ENCODE measurements at places on chromosomes 4 and X. TPM values are rescaled to one million over a fixed set of nuclear protein-coding genes. Genes with fewer than 3 reads are reported as not detected.

Gene LAMTOR3
- total RNA-seq = 31.0 TPM

Gene OGT
- 90.9 TPM for total RNA-seq

Gene NEXMIF
- total RNA-seq = not detected

Gene MAGEB2
- not detected for total RNA-seq

Gene FDCSP
- not detected for total RNA-seq

Gene USP26
- total RNA-seq = not detected

Gene MAGED4
- total RNA-seq = 52.6 TPM

Gene C4orf51
- not detected for total RNA-seq

Gene EXOC1L
- not detected for total RNA-seq

Gene CT45A1
- total RNA-seq = not detected

Gene KLKB1
- total RNA-seq = 0.31 TPM

Gene MAGEA2
- not detected for total RNA-seq

Gene FAT1
- 97.8 TPM for total RNA-seq

Gene ZXDA
- total RNA-seq = 6.2 TPM

Gene SORBS2
- 1.2 TPM for total RNA-seq

Gene SPIN2B
- total RNA-seq = 9.0 TPM

Gene SHISA3
- total RNA-seq = 71.1 TPM

Gene ALAS2
- total RNA-seq = not detected

Gene FAM9C
- not detected for total RNA-seq

Gene SMIM31
- total RNA-seq = not detected

Gene DCAF8L2
- not detected for total RNA-seq

Gene SPACA5
- not detected for total RNA-seq

Gene STK26
- 4.5 TPM for total RNA-seq

Gene BEX3
- total RNA-seq = 207 TPM

Gene SUPT20HL1
- total RNA-seq = not detected

Gene ZCCHC18
- not detected for total RNA-seq

Gene PCDH11X
- not detected for total RNA-seq

Gene GPC3
- total RNA-seq = 2.8 TPM

Gene GLOD5
- not detected for total RNA-seq

Gene CSAG3
- not detected for total RNA-seq

Gene GAGE12F
- not detected for total RNA-seq
